COLO829 (cell line): ENCODE measurements at places on chromosomes 16 and 17.
A peak's percentile ranks its signal among the peaks of the same experiment; 100 is the strongest.

DNA sequence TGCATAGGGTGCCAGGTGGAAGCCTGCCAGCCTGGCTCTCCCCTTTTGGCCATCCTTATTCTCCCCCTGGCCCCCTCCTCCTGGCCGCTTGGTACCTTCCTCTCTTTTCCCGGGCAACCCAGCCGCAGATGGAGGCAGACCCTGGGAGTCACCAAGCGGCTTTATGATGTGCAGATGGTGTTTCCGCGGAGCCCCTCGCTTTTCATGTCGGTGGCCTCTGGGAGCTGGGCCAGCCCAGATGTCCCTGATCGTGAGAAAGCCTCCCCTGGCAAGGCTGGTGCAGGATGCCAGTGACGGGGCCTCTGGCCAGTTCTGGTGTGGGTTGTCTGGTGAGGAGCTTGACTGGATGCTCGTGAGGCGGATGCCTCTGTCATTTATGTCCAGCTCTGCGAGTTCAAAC is 18.0 kb upstream of the BRD7 start:
- no peak for DNase-seq

DNA sequence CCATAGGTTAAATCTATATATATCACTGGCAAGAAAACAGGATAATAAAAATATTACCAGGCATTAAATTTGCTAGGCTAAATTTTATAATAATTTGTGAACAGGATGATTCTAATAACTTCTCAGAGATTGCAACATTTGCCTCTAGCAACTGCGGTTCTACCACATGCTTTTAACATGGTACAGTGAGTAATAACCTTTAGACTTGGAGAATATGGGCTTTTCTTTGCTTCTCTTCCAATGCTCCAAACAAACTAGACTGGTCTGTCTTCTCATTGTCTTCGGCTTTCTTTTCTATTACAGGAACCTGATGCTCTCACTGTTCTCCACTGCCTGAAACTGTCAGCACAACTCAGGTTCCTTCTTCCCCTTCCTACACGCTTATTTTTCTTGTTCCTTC is 80.6 kb downstream of the CA4 start:
- no peak for DNase-seq

DNA sequence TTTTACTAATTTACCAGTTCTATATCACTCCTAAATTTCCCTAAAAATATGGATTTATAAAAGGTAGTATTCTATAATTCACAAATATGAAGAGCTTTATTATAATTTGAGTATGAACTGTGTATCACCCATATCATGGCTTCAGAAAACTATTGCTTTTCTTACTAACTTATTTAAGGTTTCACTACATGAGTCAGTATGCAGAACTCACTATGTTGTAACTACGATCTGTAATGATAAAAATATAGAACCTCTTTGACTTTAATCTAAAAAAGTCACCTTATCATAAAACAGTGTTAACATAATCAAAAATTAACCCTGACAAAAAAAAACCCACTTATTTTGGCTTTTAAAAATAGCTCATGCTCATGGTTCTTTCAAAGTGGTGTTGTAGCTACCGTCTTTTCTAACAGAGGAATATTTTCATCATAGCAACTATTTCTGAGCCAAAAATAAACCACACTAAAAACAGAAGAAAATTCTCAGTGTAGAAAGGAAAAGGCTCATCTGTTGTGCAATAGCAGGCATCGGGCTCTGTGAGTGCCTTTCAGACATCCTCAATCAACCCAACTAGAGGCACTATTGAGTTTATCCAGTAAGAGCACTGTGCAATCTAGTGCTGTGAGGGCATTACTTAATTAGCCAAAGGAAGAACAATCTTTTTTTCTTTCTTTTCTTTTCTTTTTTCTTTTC is 42.1 kb downstream of the ITGAM start:
- DNase-seq = peak; percentile 27

GRCh38 chr16:51615141-51615540 is 464.1 kb upstream of the SALL1 start:
- DNase-seq = no peak

GRCh38 chr16:87780385-87780989 is 14.7 kb upstream of the KLHDC4 start:
- no peak for DNase-seq

DNA sequence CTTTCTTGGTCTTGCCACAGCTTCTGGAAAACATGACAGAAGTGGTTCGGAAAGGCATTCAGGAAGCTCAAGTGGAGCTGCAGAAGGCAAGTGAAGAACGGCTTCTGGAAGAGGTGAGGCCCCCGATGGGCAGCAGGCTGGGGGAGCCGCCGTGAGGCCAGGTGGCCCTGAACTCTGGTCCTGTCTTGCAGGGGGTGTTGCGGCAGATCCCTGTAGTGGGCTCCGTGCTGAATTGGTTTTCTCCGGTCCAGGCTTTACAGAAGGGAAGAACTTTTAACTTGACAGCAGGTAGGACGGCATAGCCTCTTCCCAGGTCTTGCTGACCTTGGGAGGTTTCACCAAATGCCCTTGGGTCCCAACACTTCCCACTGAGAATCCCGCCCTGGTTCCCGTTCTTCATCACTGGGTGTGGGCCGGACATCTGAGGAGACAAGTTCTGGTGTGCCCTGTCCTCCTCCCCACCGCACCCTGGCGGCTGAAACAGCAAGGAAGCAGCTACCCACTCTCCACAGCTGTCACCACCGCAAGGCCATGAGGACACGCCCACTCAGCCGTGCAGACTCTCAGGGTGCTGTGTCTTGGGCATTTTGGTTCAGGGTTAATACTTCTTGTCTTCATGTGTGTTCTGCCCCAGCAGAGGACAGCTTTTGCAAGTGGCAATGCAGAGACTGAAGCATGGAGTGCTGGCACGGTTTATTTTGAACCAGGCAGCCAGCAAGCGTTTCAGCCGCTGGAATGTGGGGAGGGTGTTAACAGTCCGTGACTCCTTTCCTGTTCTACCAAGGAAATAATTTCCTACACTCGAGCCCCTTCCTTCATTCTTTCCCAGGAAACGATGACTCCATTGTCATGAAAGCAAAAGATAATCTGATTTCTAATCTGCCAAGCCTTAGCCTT is 21.4 kb downstream of the NTAN1 start:
- no peak for DNase-seq
